ENCODE measurements at places on chromosomes 6 and 20.

- DNase-seq, result no peak
These were observed 1.2 kb downstream of the MYB start for GRCh38 chr6:135182071-135183001.

GRCh38 chr20:676315-676937 lies 824 bp upstream of the SCRT2 start:
- DNase-seq, result no peak

DNA sequence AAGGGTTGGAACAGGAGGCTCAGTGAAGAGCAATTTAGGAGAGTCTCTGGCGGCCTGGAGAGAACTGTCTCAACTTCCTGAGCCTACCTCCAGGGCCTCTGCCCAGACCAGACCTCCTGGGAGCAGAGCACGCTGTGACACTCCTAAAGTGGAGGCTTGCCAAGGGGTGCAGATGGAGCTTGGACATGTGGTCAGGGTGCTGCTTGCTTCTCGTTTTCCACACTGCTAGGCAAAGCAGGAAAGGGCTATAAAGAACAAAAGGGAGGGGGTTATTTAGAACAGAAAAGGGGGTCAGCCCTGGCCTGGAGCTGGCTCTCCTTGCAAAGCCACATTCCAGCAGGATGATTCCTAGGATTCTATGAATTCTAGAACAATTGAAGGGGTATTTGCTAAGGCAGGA lies 145.7 kb upstream of the GGTLC1 start:
- no peak for DNase-seq

GRCh38 chr6:125748406-125749172 lies 843 bp upstream of the HEY2 start:
- no peak for DNase-seq

DNA sequence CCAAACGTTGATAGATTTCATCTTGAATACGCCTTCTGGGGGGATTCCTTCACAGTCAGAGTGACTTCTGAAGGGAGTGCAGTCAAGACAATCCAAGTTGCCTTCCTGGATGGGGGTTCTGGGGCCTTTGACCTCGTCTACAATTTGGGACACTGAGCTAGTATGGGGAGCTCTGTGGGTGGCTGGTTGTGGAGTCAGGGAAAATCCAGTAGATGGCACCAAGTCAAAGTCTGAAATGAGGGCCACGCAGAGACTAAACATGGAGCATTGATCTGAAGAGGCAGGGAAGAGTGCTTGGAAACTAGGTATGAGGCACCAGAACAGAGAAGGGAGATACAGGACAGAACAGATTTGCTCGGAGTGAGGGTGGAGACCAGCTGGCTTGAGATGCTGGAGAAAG lies 43.6 kb upstream of the CCN6 start:
- no peak for DNase-seq

DNA sequence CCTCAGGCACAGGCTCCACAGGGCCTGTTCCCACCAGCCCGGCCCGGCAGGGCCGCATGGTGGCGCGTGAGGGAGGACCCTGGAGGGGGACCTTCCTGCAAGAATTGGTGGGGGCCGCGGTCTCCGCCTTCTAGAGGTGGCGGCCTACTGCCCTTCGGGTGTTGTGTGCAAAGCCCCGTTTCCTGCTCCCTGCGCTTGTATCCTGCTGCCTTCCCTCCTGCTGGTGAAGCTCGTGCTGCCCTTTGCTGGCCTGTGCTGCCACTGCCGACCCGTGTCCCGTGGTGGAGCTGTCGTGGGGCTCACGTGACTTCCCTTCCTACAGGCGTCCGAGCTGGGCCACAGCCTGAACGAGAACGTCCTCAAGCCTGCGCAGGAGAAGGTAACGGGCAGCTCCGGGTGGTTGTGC lies 8.4 kb upstream of the COL20A1 start:
- no peak for DNase-seq

DNA sequence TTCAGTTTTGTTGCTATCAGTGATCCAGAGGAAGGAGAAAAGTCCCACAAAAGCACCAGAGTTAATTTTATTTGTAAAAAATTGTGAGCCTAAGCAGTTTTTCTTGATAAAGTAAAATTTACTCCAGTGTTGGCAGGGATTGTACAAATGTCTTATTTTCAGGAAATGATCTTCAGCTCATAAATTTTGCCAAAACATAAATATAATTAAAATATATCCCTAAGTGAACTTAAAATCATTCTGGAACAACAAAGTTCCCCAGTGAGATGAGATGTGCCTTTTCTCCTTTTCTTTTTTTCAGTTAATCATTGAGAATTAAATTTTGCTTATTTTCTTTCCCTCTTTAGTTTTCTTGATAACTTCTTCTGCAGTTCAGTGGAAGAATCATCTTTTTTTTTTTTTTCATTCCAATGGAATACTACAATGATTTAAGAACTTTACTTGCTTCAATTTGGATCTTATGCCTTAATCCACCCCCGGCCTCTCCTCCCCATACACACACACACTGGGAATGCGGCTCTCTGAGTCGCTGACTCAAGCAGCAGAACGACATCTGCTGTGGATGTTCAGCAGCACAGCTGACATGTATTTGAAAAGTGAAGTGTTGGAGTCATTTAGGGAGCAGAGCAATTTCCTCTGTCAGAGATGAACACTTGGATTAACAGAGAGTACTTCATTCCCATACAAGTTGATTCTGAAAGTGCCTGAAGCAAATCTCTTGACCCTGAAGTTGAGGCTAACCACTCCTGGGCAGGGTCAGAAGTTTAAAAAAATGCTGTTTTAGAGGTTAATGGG lies 27.7 kb upstream of the LAMA4 start:
- no peak for DNase-seq

GRCh38 chr6:95248499-95248898 lies 328.8 kb upstream of the MANEA start:
- no peak for DNase-seq

DNA sequence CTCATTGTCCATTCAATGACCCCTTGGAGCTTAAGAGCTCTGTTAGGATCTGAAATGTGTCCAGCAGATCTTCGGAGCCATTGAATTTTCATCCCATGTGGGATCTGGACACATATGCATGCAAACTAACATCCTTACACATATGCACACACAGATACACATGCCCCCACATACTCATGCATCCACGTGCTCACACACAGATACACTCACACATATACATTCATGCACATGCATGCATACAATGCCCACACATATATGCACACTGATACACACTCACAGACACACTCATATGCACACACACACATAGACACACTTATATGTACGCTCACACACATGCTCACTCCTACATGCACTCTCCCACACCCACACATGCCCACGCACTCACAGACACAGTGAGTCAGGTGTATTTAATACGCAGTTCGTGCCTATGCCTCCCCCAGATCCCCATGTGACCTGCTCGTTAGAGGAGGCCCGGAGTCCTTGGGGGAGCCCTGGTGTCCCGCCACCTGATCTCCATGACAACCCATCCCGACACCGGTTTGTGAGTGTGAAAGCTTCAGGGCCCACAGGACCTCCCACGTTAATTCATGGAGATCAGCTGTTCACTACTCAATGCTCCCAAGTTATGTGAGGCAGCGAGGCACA lies 121.9 kb upstream of the SULF2 start:
- DNase-seq, result no peak

DNA sequence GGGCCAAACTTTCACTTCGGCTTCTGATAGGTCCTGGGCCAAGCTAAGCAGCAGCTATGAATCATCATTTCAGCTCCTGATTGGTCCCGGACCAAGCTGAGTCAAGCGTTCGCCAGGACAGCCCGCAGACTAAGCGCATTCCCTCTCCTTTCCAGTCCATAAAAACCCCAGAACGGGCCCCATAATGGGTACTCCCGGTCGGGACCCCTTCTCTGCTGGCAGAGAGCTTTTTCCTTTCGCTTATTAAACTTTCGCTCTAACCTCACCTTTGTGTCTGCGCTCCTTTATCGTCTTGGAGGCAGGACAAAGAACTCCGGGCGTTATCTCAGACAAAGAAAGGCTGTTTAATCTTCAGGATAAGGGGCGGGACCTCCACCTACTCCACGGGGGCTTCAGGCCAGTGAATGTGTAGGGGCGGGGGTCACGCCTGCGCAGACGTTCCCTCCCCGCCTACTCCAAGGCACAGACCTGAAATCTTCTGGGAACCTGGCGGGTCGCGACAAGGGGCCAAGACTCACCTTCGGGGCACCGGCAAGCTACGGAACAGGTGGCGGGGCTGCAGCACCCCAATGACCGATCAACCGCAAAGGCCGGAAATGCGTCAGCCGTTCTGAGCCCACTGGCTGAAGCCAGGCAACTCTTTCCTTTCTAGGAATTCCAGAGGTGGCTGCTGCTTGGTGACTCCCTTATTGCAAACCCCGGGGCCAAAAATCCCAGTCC lies at the start of gene ZSCAN31:
TSS of gene ZSCAN31 (minus strand) at position 585 of the 720 bp plus-strand sequence. CDS start 6,465 bp downstream, outside the sequence.
- DNase-seq, result peak; percentile 44

DNA sequence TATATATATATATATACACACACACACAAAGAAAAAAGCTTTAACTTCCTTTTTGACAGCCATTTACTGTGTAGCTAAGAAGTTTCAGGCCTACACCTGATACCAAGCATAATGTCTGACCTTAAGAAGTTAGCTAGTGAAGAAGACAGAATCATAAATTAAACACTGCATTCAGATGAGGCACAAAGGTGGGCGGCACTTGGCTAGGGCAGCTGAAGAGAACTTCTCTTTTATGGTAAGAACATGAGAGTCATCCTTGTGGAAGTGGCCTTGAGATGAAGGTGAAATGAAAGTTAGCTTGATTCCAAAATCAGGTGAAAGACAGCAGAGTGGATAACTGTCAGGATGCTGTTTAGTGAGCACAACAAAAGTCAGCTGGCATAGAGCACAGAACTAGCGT lies 46.5 kb downstream of the HTR1B start:
- DNase-seq, result no peak

- DNase-seq, result no peak
These were observed 14.9 kb upstream of the MDFI start for GRCh38 chr6:41623330-41623729.
